WTC11 (cell line): ENCODE measurements at places on chromosomes 13 and 19. TPM values are rescaled to one million over a fixed set of nuclear protein-coding genes. Genes with fewer than 3 reads are reported as not detected.

- no peak overlapping the region for H3K4me3 ChIP-seq
- H3K27ac ChIP-seq = no peak overlapping the region
- H3K36me3 ChIP-seq = no peaks in the 10 kb centered on the region
- no peaks in the 10 kb centered on the region for H3K27me3 ChIP-seq
- no peak for DNase-seq
Observed at GRCh38 chr13:88360761-88361160, 689.6 kb downstream of the SLITRK5 start.

The RGL3 gene
- 69.0 to 88.3 TPM (median 86.0 TPM) in 3 replicates for total RNA-seq

DNA sequence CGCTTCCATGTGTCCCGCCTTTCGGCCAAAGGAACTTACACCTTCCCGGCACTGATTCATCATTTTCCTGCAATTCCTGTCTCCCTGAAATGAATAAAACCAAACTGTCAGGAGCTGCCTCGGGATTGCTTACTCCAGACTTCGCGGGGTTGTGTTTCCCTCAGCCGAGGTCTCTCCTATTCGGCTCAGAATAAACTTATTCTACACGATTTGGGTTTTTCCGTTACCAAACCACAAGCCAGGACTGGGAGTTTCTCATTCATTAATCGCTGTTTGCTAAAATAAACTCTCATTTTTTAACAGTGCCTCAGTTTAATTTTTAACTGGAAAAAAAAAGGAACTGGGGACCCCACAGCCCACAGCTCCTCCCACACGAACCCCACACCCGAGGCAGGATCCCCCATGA, 667 bp downstream of the ZNF878 start:
- peak overlapping the region; percentile 88 for H3K27ac ChIP-seq
- peaks cover 2% of the 10 kb centered on the region; the same call in 1 of the 2 replicates for H3K27me3 ChIP-seq
- peak overlapping the region; percentile 91 for H3K4me3 ChIP-seq
- peaks cover 18% of the 10 kb centered on the region for H3K4me1 ChIP-seq
- DNase-seq = no peak

The LSM4 gene
- 373 to 434 TPM (median 409 TPM) in 3 replicates for total RNA-seq

- DNase-seq = no peak
- no peak overlapping the region for H3K4me3 ChIP-seq
- H3K36me3 ChIP-seq = no peaks in the 10 kb centered on the region
- H3K27ac ChIP-seq = no peak overlapping the region
- no peaks in the 10 kb centered on the region for H3K4me1 ChIP-seq
Observed at GRCh38 chr13:67298297-67298696, 68.2 kb upstream of the PCDH9 start.

- peaks cover 5% of the 10 kb centered on the region for H3K4me1 ChIP-seq
- no peak overlapping the region for H3K4me3 ChIP-seq
- no peaks in the 10 kb centered on the region for H3K27me3 ChIP-seq
Observed at GRCh38 chr13:83563499-83563898, 318.8 kb downstream of the SLITRK1 start.

The STOML3 gene
- total RNA-seq = not detected in 3 replicates

DNA sequence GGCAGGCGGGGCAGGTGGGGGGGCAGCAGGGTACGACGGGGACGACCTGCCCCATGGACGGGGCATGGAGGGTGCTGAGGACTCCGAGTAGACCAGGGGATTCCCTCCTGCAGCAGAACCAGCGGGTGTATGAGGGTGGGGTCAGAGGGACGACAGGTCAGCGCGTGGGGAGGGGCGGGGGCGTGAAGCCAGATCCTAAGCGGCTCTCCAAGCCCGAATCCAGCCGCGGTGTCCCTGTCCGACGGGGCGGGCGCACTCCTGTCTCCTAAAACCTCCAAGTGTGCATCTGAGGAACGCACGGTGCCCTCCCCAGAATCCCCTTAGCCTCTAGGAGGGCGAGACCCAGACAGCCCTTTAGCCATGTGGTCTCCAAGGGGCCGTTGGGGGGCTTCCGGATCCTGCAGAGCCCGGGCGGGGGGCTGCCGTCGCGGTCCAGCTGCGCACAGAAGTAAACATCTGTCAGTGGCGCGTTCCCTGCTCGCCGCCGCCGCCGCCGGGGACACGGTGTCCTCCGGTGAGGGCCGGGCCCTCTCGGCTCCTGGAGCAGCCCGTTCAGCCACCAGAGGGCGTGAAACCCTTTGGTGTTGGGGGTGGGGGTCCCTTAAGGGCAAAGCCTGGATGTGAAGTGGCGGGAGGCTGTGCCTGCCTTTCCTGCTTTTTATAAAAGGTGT, 730 bp downstream of the NRTN start:
- peaks cover 13% of the 10 kb centered on the region for H3K4me1 ChIP-seq
- peak overlapping the region; percentile 68 for H3K4me3 ChIP-seq
- H3K27me3 ChIP-seq = peaks cover 44% of the 10 kb centered on the region
- no peak overlapping the region for H3K27ac ChIP-seq
- peak; percentile 95 for DNase-seq
- no peaks in the 10 kb centered on the region for H3K36me3 ChIP-seq

- no peak overlapping the region for H3K4me3 ChIP-seq
- no peaks in the 10 kb centered on the region for H3K36me3 ChIP-seq
- no peaks in the 10 kb centered on the region for H3K27me3 ChIP-seq
- no peak overlapping the region for H3K27ac ChIP-seq
- no peak for DNase-seq
Observed at GRCh38 chr13:109810761-109811510, 24.6 kb upstream of the IRS2 start.

DNA sequence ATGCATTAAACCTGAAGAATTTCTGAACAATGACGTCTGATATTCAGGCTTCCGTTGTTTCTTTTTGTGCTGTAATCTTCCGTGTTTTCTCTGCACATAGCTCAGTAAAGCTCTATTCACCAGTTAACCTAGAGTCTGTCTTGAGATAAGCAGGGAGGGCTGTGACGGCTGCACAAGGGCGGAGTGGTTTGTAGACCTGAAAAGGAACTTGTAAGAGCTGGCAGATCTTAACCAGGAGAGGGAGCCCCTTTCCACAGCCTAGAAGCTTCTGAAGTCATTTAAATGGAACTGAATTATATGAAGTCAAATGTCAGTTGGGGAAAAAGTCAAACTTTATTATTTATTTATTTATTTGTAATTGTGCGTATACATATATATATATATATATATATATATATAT, 27.5 kb downstream of the DPRX start:
- peaks cover 31% of the 10 kb centered on the region for H3K36me3 ChIP-seq
- H3K27me3 ChIP-seq = peaks cover 8% of the 10 kb centered on the region
- H3K27ac ChIP-seq = peak overlapping the region; percentile 93
- peaks cover 43% of the 10 kb centered on the region for H3K4me1 ChIP-seq
- H3K4me3 ChIP-seq = no peak overlapping the region
- DNase-seq = peak; percentile 69

The TTC9B gene
- total RNA-seq = 0.23 TPM in 1 of 3 replicates, not detected in the others

DNA sequence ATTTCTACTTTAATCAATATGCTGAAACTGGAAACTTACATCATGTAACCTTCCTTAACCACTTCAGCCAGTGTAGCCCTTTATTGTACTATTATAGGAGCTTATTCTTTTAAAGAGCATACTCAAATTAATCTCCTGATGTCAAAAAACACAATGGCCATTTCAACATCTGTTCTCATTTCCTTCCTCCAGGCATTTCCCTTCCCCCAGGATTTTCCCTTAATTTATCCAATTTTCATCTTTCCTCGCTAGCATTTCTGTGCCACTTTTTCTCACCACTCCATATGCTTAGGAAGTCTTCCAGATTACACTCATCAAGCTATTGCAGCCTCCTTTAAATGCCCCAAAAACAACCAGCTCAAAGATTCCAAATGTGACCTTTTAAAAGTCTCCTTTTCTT, 265.0 kb downstream of the PCDH9 start:
- no peak overlapping the region for H3K27ac ChIP-seq
- no peaks in the 10 kb centered on the region for H3K27me3 ChIP-seq
- no peaks in the 10 kb centered on the region for H3K4me1 ChIP-seq
- no peaks in the 10 kb centered on the region for H3K36me3 ChIP-seq
- no peak for DNase-seq
- H3K4me3 ChIP-seq = no peak overlapping the region

GRCh38 chr19:44596428-44597130, 16.8 kb upstream of the IGSF23 start:
- no peak overlapping the region for H3K27ac ChIP-seq
- no peaks in the 10 kb centered on the region for H3K36me3 ChIP-seq
- peaks cover 14% of the 10 kb centered on the region for H3K4me1 ChIP-seq
- H3K4me3 ChIP-seq = no peak overlapping the region

- no peak overlapping the region for H3K27ac ChIP-seq
- H3K4me1 ChIP-seq = peaks cover 54% of the 10 kb centered on the region
- no peaks in the 10 kb centered on the region for H3K27me3 ChIP-seq
- DNase-seq = no peak
- no peaks in the 10 kb centered on the region for H3K36me3 ChIP-seq
Observed at GRCh38 chr13:100483139-100483538, 105.5 kb downstream of the GGACT start.

DNA sequence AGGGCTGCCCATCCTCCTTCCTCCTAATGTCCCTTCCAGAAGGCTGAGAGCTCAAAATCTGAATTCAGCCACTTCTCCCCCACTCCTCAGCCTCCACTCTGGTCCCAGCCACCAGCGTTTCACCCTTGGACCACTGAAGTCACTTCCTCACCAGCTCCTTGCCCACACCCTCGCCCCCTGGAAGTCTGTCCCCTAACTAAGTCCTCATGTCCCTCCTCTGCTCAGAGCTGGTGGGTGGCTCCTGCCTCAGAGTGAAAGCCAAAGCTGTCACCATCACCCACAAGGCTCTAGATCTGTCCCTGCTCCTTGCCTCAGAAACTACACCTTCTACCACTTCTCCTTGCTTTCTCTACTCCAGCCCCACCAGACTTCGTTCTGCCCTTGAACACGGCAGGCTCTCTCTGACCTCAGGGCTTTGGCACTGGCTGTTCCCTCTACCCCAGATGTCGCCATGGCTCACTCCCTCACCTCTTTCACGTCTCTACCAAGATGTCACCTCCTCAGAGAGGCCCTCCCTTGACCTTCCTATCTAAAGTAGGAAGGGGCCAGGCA, 1.7 kb downstream of the ERCC1 start:
- H3K27me3 ChIP-seq = no peaks in the 10 kb centered on the region
- DNase-seq = no peak
- H3K4me3 ChIP-seq = peak overlapping the region; percentile 31
- H3K36me3 ChIP-seq = peaks cover 10% of the 10 kb centered on the region
- H3K27ac ChIP-seq = peak overlapping the region; percentile 8
- H3K4me1 ChIP-seq = peaks cover 21% of the 10 kb centered on the region

DNA sequence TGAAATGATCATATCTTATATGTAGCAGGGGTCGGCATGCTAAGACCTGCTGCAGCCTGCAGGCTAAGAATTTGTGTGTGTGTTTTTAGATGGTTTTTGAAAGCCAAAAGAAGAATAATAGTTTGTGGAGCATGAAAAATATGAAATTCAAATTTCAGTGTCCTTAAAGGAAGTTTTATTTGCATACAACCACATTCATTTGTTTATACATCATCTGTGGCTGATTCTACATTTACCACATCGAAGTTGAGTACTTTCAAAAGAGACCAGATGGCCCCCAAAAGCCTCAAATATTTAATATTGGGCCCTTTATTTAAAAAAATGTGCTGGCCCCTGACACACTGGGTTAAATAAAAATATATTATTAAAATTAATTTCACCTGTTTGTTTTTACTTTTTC, 1.3 kb downstream of the HAS1 start:
- H3K27me3 ChIP-seq = peaks cover 55% of the 10 kb centered on the region
- no peak for DNase-seq
- H3K4me3 ChIP-seq = no peak overlapping the region

The LPAR2 gene
- total RNA-seq = 42.9 to 45.1 TPM (median 44.5 TPM) in 3 replicates

DNA sequence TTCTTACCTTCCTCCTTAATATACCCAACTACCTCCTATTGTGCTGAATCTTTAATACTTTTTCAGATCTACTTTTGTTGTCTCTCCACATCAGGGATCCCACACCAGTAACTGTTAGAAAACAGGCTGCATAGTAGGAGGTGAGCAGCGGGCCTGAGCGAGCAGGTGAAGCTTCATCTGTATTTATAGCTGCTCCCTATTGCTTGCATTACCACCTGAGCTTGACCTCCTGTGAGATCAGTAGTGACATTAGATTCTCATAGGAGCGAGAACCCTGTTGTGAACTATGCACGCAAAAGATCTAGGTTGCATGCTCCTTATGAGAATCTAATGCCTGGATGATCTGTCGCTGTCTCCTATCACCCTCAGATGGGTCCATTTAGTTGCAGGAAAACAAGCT, 279.8 kb downstream of the DIAPH3 start:
- no peaks in the 10 kb centered on the region for H3K4me1 ChIP-seq
- H3K27ac ChIP-seq = no peak overlapping the region
- no peak for DNase-seq
- no peak overlapping the region for H3K4me3 ChIP-seq
- no peaks in the 10 kb centered on the region for H3K36me3 ChIP-seq

The ZNF541 gene
- total RNA-seq = 0.07 to 0.09 TPM (median 0.09 TPM) in 3 replicates
